ENCODE measurements at places on chromosomes 7 and 10.
A peak's percentile ranks its signal among the peaks of the same experiment; 100 is the strongest.

- no peak for DNase-seq
Observed at GRCh38 chr7:111384065-111384891, 178.0 kb downstream of the IMMP2L start.

- no peak for DNase-seq
Observed at GRCh38 chr10:44195112-44196007, 189.5 kb downstream of the CXCL12 start.

- DNase-seq = no peak
Observed at GRCh38 chr10:75356484-75356883, 45.1 kb downstream of the ZNF503 start.

DNA sequence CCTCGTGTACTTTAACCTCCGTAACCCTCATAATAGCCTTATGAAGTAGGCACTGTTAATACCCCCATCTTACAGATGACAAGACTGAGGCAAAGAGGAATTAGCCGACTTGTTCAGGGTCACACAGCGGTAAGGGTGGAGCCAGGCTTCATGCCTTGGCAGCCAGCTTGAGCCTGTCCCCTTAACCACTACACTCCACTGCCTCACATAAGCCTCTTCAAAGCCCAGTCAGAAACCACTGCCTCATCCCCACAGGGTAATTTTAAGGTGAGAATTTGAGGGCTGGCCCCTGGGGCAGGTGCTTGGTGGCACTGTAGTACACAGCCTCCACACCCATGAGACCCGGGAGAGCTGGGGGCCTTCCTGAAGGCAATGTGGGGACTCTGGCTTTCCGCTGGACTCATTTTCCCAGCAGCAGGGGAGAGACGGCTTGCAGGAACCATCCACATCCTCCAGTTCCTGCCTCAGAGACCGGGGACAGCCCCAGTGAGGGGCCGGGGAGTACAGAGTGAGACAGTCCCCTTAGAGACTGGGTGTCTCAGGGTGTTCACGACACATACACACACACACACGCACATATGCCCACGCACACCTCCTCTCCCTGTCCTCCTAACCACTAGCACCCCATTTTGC, 7.6 kb upstream of the C10orf105 start:
- no peak for DNase-seq

DNA sequence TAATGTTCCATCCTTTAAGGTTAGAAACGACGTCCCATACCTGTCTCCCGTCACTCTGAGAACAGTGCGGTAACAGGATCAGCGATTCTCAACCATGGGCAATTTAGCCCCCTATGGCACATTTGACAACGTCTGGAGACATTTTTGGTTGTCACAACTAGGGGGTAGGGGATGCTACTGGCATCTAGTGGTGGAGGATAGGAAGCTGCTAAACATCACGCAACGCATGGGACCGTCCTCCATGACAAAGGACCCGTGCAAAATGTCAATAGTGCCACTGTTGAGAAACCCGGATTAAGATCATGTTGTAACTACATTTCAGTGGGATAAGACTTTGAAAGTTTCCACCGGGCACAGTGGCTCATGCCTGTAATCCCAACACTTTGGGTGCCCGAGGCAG, 5.0 kb upstream of the PAXIP1 start:
- DNase-seq = no peak

DNA sequence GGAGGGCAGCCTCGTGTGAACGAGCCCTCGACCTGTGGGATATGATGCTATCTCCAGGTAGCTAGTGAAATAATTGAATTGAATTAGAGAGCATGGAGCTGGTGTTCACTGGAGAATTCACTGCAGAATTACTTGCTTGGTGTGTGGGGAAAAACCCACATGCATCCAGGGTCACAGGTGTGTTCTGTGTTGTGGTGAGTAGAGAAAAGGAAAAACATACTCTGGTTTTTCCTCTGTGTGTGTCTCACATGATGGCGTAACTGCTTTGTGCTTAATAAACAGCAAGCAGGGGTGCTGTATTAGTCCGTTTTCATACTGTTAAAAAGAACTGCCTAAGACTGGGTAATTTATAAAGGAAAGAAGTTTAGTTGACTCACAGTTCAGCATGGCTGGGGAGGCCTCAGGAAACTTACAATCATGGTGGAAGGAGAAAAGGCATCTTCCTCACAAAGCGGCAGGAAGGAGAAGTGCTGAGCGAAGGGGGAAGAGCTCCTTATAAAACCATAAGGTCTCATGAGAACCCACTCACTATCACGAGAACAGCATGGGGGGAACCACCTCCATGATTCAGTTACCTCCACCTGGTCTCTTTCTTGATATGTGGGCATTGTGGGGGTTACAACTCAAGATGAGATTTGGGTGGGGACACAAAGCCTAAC, 62.6 kb downstream of the TACR2 start:
- DNase-seq = no peak

DNA sequence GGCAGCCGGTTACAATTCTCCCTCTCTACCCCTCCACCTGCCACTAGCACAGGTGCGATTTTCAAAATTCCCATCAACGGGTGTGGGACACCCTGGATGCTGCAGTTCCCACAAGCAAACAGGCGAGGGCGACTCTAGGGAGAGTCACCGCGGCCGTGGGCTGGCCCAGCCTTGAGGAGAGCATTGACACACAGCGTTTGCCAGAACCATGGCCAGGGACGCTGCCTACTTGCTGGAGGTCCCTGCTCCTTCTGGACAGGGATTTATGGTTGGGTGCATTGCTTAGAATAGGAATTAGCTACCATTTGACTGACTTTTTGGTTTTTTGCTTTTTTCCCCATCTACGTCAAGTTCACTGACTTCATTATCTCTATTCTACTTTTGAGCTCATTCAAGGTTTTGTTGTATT, 19.0 kb upstream of the CLDN4 start:
- DNase-seq = no peak

DNA sequence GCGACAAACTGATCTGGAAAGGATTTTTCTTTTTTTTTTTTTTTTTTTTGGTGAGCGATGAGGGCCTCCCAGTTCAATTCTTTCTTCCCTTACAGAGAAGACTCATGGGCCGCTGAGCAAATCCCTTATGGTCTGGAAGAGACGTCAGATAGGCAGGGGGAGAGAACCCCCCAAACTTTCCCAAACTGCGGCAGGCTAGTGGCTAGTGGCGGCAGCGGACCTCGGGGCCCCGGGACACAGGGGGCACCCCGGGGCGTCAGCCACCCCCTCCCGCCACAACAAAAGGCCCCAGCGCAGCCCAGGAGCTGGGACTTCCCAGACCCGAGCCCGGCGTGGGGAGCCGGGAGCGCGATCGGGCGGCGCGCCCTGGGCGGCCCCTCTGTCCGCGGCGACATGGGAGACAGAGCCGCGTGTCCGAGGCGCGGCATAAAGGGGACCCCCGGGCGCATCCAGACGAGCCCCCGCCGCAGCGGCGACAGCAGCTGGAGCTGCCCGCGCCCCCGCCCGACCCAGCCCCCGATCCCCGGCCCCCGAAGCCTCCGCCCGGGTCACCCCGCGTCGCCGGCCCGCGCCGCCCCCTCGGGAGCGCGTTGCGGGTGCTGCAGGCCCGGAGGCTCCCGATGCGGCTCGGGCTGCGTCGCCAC, 755 bp downstream of the FAM171A1 start:
- DNase-seq = no peak

DNA sequence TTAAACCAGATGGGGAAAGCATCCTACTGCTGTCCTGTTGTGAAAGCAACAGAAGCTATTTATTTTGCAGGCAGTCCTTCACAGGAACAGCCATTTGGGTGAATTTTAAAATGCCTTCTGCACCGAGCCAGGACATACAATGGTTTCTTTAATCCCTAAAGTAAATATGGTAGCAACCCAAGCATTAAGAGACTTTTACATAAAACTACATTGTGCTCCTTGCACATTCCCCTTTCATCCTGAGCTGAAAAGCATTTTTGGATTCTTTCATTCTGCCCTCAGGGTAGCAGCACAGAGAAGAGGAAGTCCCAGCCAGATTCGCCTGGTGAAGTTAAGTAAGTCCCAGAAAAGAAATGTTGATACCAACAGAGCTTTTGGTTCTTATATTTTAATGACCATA, 84.0 kb upstream of the FAM3C start:
- DNase-seq = no peak

DNA sequence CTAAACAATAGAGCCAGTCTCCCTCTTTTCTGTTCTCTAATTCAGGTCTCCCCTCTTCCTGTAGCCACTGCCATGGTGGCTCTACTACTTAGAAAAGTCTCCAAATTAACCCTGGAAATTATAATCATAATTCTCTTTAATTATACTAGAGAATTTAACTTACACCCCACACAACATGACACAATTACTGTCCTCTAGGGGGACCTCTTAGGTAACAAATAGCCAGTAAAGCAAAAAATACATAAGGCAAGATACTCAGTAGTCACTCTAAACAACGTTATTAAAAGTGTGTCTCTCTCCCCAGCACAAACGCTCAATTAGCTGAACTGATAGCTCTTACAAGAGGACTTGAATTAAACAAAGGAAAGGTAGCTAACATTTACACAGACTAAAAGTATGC, 44.3 kb upstream of the ZNF107 start:
- DNase-seq = no peak

GRCh38 chr7:34026481-34027190, 121.3 kb downstream of the BMPER start:
- DNase-seq = no peak

DNA sequence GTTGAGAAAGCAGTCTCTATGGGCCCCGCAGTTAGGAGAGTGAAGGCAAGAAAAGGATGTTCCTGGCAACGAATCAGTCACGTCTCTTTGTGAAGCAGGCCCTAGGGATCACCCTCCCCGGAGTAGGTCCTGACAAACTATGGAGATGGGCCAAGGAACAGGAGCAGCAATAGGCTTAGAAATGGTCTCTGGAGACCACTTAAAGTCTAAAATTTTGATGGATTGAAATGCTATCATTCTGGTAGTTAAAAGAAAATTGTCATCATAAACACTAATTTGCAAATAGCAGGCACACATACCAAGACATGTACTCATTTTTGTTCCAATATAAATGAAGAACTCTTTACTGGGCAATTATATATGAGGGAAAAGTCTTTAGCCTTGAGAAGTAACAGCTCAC, 123.5 kb downstream of the ITGB8 start:
- DNase-seq = no peak

GRCh38 chr10:104680467-104681401, 39.6 kb downstream of the SORCS3 start:
- no peak for DNase-seq

DNA sequence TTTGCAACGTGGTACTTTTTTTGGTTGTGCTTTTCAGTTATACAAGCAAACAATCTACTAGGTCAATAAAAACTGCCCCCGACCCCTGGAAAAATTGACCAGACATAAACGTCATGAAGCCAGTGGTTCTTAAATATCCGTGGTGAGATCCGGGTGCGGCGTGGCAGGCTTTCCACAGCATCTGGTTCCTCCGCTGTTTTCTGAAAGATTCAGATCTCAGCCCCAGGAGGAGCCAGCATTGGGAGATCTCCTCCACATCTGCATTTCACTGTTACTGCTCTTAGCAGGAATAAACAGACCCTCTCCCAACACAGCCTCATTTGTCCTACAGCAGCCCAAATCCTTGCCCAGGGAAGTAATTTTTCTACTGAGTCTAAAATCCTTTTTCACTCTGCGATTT, 664.3 kb upstream of the FOXK1 start:
- no peak for DNase-seq

GRCh38 chr7:129144095-129144833, at the start of gene TSPAN33:
TSPAN33 (plus strand) TSS chr7:129144707; CDS start chr7:129144981, 274 bp downstream.
- DNase-seq = peak; percentile 76

- no peak for DNase-seq
Observed at GRCh38 chr7:135151132-135151531, 3.3 kb downstream of the TMEM140 start.

- DNase-seq = no peak
Observed at GRCh38 chr10:72712136-72712535, 20.2 kb downstream of the MCU start.

- DNase-seq = no peak
Observed at GRCh38 chr7:2104716-2105115, 128.0 kb downstream of the MAD1L1 start.

DNA sequence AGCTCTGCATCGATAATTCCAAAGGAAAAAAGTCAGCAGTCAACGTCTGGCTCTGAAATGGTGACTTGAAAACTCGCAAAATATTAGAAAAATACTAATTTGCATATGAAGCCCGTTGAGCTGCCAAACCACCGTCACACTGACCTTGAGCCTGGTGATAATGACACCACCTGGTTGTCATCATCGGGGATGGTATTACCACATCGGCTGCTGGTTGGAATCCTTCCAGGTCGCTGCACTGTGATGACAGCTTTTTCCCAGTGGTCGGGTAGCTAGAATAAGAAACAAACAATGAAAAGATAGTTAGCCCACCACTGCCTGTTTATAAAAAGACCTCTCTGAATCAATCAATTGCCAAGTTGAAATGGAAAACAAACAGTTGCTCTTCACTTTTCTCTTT, 41.6 kb downstream of the LAMB1 start:
- no peak for DNase-seq

DNA sequence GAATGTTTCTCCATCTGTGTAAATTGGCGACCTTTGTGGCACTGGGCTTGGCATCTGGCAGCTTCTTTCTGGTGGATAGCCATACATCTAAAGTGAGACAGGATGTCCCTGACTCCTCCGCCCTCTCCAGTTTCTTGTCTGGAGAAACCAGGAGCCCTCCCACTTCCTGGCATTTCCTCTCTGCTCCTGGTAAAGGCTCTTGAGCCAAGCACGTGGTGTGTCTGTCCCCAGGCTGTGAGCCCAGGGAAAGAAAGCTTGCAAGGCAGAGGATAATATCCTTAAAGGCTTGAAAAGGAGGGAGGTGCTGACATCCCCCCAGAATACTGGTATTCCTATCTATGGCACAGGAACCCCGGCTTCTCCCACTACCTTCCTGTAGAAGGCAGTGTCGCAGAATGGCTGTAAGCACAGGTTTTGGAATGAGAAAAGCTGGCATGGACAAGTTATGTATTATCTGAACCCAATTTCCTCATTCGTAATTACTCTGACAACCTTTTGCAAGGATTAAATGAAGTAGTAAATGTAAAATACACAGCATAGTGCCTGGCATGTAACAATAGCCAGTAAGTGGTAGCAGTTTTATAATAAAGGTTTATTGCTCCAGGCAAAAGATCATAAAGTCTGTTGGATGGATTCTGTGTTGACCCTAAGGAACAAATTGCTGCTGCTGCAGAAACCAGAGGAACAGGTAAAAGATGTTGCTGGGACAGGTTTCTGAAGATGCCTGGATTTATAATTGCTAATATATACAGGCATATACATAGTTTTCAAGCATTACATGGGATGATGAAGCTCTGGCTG, 11.8 kb upstream of the ACSL5 start:
- no peak for DNase-seq

DNA sequence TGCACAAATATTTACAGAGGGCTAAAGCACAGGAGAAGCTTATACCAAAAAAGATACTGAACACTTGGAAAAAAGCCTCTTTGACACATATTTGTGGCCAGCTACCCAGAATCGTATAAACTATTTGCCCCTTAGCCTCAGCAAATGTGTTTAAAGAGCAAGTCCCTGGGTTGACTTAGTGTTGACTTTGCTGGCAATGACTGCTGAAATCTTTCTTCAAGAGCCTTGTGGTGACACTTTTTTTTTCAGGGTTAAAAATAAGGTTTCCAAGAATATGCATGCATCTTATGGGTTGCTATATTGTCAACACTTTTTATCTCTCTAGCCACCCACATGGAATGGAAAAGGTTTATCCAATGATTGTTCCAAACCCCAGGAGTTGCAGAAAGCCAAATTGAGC, 14.9 kb upstream of the PLEKHS1 start:
- no peak for DNase-seq

- DNase-seq = no peak
Observed at GRCh38 chr7:74173074-74173473, 1.1 kb upstream of the EIF4H start.
